ENCODE measurements at places on chromosomes 7 and 10.

DNA sequence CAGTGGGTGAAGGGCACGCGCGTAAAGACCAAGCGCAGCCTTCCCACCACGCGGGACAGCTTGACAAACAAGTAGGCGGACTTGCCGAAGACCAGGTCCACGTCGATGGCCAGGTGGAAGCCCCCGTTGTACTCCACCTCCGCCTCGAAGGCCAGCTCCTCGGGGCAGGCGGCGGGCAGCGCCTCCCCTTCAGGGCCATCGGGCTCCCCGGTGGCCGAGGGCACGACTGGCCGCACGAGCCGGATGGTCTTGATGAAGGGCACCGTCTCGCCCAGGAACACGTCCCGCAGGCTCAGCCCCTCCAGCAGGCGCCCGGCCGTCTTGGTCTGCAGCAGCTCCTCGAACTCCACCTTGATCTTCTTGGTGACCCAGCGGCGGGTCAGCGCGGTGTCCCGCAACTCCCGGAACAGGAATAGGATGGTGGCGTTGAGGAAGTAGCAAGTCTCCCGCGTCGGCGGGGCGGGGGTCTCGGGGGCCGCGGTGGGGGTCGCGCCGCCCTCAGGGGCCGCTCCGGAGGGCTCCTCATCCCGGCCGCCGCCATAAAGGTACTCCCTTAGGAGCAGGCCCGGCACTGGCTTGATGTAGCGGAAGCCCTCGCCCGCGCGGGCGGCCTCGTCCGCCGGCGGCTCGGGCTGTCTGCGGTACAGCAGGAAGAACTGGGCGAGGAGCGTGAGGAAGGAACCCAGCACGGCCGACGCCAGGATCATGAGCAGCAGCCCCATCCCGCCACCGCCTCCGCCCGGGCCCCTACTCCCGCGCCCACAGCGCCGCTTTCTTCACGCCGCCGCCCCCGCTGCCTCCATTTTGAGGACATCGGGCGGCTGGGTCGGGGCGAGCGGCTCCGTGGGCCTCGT lies 507 bp downstream of the PDZD8 start:
- no peak for DNase-seq

- no peak for DNase-seq
These were observed 275.4 kb upstream of the PFKP start for GRCh38 chr10:2791774-2792443.

DNA sequence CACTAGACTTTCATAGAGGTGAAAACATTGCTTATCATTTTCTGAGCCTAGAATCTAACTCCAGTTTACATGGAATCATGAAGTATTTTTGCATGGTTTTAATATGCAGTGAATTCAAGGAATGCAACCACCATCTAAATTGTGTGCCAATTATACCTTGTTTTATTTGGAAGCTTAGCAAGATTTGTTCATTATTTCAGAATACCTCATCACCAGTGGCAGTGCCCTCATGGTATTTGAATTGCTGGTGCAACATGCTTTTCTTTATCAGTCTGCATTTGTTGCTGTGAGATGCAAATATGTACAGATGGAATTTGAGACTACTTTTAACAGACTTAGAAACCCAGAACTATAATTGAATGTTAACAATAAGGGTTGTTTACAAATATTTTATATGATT lies 18.7 kb upstream of the ZNF800 start:
- no peak for DNase-seq

- no peak for DNase-seq
These were observed 40.2 kb upstream of the RSU1 start for GRCh38 chr10:16857419-16857818.

- peak; percentile 2 for DNase-seq
These were observed 125.6 kb upstream of the TBX20 start for GRCh38 chr7:35379481-35379880.

- no peak for DNase-seq
These were observed 42.4 kb downstream of the TNRC18 start for GRCh38 chr7:5381071-5381772.

GRCh38 chr10:71621231-71622153 lies 98.1 kb downstream of the C10orf105 start:
- DNase-seq = no peak

DNA sequence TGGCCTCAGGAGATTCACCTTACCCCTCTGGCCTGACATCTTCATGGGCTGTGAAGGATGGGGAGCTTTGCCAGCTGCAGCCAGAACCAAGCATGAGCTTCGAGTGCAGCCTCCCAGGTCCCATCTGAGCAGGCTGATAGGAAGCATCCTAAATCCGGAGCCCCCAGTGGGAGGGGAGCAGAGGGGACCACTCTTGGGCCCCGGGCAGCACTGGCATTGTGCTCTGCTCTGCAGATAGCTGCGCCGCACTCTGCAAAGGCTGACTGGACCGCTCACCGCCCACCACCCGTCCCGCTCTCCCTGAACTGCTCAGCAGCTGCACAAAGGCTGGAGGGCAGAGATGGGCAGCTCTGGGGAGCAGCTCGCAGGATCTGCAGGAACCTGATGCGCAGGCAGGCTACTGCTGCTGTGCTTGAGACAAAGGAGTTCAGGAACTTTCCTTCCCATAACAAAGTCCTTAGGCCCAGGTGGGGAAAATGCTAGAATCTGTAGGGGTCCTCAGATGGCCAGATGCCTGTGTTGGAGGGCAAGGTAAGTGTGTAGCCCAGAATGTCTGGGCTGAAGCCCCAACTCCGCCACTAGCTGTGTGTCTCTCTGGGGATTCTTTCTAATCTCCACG lies 51.8 kb downstream of the ARHGAP22 start:
- DNase-seq = no peak

GRCh38 chr10:23201837-23202236 lies 9.7 kb downstream of the PTF1A start:
- DNase-seq = no peak

DNA sequence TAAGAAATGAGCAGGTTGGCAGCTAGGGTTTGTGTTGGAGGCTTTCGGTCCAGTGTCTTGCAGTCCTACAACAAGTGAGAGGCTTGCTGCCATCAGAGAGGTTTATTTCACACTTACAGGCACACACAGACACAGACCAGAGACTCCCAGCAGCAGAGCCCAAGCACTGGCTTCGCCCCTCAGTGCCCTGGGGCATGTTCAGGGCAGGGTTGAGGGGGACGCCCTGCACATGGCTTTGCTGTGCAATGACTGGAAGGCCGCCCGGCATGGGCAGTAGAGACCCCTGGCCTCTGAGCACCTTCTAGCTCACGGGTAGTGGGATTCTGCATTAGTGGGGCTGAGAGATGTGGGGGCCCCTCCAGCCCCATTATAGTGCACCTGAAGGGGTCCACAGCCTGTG lies 3.8 kb downstream of the SPRN start:
- DNase-seq = no peak

DNA sequence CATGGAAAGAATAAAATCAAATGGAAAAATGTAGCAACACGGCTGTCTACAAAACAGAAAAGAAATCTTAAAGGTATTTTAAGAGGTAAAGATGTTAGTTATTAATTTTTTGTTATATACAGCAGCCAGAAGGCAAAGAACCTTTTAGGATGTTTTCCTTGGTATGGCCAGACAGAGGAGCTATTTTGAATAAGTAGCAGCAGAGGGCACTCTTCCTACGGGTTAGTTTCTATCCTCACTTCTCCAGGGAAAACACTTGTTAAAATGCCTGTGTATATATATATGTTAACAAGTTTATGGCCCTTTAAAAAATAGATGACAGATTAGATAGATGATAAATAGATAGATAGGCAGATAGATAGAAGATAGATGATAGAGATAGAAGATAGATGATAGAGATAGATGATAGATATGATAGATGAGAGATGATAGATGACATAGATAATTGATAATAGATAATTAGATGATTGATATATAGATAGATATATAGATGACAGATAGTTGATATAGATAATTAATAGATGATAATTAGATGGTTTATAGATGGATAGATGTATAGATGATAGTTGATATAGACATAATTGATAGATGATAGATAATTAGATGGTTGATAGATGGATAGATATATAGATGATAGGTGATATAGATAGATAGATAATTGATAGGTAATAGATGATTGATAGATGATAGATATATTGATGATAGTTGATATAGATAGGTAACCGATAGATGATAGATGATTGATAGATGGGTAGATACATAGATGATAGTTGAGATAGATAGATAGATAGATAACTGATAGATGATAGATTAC lies 57.8 kb upstream of the WIPF3 start:
- DNase-seq = no peak

DNA sequence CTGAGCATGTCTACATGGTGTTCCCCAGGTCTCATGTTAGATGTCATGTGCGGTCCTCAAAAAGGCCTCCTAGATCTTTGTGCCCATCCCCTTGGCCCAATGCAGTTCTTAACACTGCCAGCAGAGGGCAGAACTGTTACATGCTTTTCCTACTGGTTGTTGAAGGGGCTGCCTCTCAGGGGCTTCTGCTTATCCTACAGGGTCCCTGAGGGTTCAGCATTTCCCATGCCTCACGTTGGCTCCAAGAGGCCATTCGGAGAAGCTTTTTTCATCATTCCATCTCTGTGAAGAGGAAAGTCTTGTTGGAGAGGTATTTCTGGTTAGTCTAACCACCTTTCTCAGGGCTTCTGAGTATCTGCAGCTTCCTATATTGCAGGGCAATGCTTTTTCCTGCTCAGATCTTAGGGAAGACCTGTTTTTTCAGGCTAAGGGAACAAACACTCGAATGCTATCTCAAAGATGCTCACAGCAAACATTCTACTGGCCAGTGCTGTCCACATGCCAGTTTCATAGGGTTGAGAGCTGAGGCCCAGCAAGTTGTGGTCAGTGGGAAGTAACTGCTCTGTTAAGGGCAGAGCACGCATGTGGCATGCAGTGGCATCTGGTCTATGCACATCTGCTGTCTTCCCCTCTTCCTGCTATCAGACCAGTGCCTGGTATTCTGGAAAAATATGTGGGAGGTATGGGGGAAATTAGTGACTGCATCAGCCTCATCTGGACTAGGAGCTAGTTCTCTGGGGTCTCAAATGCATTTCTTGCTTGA lies 31.5 kb downstream of the MBL2 start:
- no peak for DNase-seq

- no peak for DNase-seq
These were observed 1.9 kb downstream of the MIOS start for GRCh38 chr7:7568553-7568952.

DNA sequence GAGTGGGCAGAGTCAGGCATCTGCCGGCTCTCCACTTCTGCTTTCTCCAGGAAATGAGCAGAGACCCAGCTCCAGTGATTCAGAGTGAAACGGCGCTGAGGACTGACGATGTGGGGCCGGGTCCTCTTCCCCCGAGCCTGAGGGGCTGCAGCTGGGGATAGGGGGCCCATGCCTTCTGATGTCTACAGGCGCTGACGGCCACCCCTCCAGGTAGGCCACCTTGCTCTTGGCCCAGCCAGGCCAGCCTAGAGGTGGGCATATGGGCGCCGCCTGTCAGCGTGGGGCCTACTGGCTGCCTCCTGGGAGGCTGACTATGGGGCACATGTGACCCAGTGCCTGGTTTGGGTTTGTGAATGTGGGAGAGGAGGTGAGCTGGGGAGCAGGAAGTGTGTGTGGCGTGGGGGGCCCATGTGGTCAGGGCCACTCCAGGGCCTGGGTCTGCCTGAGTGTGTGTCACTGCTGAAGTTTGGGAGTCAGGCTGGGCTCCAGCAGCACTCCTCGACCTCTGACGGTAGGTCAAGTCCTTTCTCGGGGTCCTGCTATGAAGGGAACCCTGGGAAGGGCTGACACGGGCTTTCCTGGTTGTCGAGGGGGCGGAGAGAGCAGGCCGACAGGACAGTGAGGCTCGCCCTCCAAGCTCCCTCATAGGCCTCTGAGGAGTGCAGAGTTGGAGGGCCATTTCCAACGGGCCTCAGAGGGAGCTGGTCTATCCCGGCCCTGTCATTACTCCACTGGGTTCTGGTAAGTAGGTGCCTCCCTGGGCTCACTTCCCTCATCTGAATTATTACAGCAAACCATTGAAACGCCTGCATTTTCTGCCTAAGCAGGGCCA lies at the start of gene WDFY4:
Gene WDFY4 (plus strand): TSS at position 82 of the 832 bp plus-strand sequence. CDS start 24,860 bp downstream, outside the sequence.
- no peak for DNase-seq

GRCh38 chr7:77330169-77330882 lies 85.8 kb downstream of the GSAP start:
- no peak for DNase-seq

DNA sequence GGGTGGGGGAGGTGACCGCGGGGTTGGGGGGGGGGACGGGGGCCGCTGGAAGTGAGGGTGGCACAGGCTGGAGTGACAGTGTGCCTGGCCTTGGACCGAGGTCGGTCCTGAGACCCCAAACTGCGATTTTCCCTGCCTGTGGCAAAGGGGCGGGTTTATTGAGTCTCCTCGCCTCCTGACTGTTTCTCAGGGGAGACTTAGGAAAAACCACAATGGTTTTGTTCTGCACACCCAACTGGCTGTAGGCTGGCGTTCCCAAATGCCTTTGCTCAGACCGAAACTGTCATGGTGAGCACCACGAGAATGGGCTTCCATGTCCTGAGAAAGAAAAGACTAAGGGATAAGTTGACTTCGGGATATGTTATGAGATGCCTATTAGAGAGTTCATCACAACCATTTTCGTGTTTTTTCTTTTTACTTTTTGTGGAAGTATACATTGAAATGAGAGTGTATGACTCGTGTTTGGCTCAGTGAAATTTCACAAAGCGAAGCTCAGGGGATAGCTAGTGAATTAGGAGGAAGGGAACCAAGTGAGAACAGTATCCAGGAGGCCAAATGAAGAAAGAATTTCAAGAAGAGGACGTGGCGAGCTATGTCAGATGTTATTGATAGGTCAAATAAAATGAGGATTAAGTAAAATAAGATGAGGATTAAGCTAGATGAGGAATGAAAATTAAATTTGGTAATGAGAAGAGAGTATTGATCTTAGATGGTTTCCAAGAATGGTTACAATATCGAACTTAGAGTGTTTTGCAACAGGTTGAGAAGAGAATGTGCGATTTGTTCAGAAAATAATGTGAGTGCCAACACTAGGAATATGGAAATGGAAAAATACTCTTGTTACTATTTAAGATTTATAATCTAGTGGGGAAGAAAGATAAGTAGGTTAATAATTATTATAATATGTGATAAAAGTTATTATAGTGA lies 918 bp downstream of the NET1 start:
- DNase-seq = no peak

- no peak for DNase-seq
These were observed 26.8 kb upstream of the CABCOCO1 start for GRCh38 chr10:61635932-61636331.

- DNase-seq = no peak
These were observed 48.4 kb upstream of the BTRC start for GRCh38 chr10:101305320-101306241.

DNA sequence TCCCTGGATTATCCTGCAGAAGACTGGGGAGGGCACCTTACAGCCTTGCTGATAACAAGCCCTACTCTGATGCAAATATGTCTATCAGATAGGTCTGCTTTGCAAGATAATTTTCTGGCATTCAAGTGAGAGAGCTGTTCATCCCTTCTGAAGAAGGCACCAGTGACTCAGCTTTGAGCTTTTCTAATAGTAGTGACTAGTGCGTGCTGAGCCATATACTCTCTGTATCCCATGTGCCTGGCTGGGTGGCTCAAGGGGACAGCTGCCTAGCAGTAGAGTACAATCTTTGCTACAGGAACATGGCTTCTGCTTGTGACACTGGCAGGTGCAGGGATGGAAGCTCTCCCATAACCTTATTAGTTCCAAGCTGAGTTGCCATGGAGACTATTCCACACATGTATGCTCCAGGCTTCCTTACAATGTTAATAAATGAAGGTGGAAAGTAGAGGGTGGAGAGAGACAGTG lies 35.0 kb upstream of the ABCB4 start:
- DNase-seq = no peak
